ENCODE measurements at places on chromosomes 2 and 18. TPM values are rescaled to one million over a fixed set of nuclear protein-coding genes. Genes with fewer than 3 reads are reported as not detected.
A peak's percentile ranks its signal among the peaks of the same experiment; 100 is the strongest.

- no peak for DNase-seq
Measured at GRCh38 chr2:39483534-39483933, 46.4 kb upstream of the MAP4K3 start.

GRCh38 chr2:111176388-111176787, 55.7 kb downstream of the BCL2L11 start:
- no peak for DNase-seq

DNA sequence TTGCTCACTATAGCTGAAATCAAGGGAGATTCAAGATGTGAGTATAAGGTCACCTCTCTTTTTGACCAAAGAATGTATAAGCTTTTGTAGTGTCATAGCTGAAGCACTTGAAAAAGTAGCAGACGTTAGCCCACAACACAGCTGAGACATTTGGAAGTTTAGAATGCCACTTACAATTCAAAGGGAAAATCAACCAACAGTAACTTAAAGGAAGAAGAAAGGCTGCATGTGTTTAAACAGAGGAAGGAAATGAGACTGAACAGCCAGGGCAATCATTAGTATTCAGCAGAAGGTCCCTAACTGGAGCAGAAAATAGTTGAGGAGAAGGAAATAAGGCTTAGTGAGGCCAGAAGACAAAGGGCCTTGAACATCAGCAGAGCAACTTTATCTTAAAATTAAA, 23.5 kb upstream of the SCG2 start:
- DNase-seq, result no peak

DNA sequence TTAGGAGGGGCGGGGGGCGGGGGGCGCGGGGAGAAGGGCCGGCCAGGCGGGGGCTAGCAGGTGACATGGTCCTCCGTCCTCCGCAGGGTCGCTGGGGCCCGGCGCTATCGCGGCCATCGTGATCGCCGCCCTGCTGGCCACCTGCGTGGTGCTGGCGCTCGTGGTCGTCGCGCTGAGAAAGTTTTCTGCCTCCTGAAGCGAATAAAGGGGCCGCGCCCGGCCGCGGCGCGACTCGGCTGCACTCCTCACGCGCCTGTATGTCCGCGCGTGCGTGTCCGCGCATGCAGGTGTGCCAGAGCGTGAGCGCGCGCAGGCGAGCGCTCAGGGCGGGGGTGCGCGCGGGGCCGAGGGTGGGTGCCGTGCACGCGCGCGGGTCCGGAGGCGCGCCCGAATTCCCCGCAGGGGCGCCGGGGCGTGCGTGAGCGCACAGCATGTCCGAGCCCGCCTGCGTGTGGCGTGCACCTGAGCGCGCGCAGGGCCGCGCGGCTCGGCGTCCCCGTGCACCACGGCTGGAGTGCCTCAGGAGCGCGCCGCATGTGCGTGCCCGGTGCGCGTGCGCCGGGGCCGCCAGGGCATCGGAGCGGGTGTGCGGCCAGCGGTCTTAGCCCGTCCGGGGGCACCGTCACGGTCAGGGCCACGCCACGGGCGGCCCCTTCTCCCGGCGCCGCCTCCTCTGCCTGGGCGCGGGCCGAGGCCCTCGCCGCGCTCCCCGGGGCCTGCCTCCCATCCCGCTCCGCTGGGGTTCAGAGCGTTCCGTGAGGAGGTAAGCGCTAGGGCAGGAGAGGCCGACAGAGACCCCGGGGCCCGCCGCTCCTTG, 6.3 kb downstream of the SNORC start:
- no peak for DNase-seq

DNA sequence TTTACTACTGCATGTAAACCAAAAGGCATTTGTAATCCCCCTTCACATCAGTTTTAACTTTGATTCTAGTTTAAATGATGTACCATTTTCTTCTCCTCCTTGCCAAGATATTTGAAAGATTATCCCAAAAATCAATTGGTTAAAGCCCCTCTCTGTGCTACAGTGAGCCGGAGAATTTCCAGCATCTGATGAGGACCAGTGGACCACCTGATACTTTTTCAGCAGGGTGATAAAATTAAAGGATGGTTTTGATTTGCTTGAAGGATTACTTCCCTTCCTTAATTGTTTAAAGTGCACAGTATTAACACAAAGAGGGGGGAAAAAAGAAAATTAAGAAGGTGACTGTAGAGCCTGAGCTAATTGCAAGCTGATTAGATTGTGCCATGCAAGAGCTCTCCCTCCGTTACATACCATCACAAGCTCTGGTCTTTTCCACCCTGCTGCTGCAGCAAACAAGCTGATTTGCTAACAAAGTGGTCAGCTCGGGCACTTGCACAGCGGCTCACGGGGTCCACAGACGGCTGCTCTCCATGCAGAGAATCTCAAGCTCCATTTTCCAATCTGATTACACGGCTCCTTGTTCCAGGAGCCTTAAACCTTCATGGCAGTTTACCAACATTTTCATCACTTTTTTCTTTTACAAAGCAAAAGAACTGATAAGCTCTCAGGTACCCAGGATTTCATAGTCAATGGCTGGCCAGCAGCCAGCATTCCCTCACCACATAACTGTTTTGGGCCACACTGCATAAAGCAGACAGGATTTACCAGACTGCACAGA, 22.1 kb downstream of the FIGN start:
- no peak for DNase-seq

- DNase-seq, result no peak
Measured at GRCh38 chr18:64966667-64967066, 784.1 kb upstream of the CDH7 start.

DNA sequence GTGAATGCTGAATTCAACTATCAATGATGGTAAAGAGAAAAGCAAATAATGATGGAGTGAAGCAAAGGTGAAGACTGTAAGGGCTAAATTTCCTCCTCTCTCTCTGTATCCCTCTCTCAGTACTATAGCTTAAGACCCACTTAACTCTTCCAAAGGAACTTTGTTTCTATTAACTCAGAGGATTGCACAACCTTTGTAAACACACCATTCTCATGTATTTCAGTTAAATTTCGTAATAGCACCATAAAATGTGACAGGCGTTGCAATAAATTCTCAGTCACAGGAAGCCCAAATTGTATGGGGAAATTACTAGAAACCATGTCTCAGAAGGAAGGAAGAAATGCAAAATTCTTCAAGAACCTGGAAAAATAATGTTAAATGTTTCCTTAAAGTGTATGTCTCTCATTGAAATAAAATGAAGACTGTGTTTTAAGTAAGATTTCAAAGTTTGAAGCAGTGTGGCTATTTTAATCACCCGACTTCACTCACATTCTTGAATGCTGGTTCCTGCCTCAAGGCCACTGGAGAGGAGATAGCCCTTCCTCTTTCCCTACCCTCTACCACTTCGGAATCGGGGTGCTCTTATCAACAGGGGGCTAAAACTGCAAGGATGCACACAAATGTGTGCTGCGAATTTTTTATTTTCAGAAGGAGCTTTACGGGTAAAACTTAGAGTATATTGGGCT, 112.1 kb downstream of the FTCDNL1 start:
- no peak for DNase-seq

DNA sequence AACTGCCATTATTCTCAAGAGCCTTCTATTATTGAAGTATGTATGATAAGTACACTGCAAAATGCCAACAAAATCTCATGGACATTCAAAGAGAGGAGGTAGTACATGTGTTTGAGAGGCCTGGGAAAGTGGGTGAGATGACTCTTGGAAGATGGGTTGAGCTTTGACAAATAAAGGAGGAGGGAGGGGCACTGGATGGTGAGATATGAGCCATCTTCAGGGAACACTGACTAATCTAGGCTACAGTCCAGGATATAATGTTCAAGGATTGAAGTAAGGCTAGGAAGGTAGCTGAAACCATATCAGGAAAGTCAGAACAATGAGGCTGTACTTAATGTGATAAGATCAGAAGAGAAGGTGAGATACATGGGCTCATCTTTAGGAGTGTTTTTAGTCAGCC, 559.7 kb downstream of the ZEB2 start:
- DNase-seq, result no peak

DNA sequence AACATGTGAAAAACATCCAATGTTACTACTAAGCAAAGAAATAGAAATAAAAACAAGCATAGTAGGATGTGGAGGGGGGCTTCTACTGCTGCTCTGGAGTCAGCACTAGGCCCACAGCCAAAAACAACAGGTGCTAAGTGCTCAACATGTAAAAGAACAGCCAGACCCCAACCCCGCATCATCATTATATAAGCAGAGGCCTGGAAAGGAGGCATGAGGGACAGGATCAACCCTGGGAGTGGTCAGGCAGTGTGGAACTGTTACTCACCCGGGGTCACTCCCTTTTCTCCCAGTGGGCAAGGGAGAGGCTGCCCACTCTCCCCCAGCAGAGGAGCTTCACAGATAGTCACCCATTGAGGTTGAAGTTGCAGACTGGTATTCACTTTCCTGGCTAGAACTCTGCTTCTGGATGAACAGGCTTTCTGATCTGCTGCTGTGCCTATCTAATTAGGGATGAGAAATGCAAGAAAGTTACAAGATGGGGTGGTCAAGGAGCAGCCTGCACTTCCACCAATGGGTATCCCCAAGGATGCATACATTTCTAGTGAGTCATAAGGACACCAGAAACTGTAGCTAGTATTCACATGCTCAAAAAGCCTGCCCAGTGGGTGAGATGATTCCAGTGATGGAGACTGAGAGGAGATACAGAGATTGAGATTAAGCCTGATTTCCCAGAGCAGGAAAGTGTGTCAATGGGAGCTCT, 480.1 kb upstream of the TCF4 start:
- DNase-seq, result peak; percentile 83

DNA sequence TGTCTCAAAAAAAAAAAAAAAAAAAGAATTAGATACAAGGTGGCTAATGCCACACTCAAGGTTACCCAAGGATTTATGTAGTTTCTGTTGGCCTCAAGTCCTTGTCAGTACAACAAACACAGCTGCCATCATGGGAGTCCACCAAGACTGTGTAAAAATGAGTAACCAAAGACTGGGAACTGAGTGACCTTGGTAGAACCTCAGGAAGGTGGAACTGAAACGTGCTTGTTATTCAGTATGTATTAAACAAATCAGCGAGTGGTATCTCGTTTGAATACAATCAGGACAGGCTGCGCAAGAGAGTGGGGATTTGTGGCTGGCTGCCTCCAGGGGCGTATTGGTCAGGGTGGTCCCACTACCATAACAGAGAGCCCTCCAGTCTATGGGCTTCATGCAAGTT, 1.6 kb upstream of the SFTPB start:
- no peak for DNase-seq

- no peak for DNase-seq
Measured at GRCh38 chr2:28589746-28590463, 94.0 kb downstream of the PLB1 start.

GRCh38 chr2:27351802-27352598, 4.6 kb downstream of the GTF3C2 start:
- DNase-seq, result no peak

DNA sequence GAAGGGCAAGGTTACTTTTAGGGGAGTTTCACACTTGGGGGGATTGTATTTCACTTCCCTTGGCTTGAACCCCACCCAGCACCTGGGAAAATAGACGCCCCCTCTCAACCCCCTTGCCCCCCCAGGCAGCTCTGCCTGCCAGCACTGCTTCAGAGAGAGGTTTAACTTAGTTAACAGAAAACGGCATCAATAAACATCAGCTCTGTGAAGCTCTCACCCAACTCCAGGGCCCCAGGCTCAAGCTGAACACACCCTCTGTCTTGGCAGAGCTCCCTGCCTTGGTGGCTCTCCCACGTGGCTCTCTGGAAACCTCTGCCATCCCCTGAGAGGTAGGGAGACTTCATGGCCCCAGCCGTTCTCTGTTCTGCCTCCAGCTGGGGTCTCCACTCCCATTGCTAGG, 244.1 kb downstream of the ACKR3 start:
- DNase-seq, result no peak

GRCh38 chr2:220044383-220044782, 417.0 kb downstream of the SLC4A3 start:
- DNase-seq, result peak; percentile 35

DNA sequence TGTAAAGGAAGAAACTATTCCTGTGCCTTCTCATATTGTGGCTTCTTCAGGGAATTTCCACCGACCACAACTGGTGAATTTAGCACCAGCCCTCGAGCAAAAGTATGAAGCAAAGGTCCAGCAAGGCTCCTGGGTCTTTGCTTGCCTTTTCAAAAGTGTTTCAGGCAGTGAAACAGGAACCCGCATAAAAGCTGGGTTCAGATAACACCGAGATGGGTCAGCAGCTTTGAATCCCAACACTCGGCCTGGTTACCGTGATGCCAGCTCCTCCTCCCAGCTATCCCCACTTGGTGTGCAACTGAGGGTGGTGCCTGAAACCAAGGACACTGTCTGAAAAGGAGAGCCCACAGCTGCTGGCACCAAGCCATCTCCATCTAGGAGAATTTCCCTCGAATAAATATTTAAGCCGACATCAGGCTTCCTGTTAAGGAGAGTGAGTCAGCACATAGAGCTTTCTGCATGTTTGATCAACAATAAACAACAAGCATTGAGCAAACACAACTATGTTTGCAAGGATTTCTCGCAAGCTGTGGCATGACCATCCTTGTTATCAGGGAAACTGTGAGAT, 69.5 kb downstream of the ANTXR1 start:
- DNase-seq, result peak; percentile 97

DNA sequence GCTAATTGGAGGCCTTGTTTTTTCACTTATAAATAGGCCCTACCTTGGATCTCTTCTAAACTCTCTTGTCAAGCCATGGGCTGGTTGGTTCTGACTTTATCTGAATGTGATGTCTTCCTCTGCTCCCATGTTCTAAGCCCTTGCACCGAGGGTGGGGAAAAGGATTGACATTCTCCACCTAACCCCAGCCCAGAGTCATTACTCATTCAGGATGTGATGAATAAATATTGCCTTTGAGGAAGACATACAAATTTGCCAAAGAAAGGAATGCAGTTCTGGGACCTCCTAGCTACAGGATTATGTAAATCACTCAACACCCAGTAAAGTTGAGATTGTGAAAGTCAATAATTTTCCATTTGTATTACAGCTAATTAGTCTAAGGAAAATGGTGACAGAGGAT, 142.1 kb upstream of the LYPD6 start:
- DNase-seq, result no peak

GRCh38 chr2:169637620-169638019, 53.5 kb downstream of the PPIG start:
- DNase-seq, result no peak

GRCh38 chr2:228329282-228329681, 147.8 kb upstream of the SPHKAP start:
- no peak for DNase-seq

MPV17 gene
- total RNA-seq, result 99.4 TPM

RAX gene
- total RNA-seq, result not detected

TRAF3IP1 gene
- total RNA-seq, result 7.1 TPM

MYOM1 gene
- total RNA-seq, result 0.10 TPM

HOXD4 gene
- total RNA-seq, result 7.2 TPM

SLC40A1 gene
- total RNA-seq, result under 0.01 TPM

RFTN2 gene
- total RNA-seq, result 1.7 TPM

REG3G gene
- not detected for total RNA-seq

RHBDD1 gene
- 11.0 TPM for total RNA-seq

TSGA10 gene
- 2.8 TPM for total RNA-seq

GALNT13 gene
- total RNA-seq, result not detected
